ENCODE measurements at places on chromosomes 1 and 21.

DNA sequence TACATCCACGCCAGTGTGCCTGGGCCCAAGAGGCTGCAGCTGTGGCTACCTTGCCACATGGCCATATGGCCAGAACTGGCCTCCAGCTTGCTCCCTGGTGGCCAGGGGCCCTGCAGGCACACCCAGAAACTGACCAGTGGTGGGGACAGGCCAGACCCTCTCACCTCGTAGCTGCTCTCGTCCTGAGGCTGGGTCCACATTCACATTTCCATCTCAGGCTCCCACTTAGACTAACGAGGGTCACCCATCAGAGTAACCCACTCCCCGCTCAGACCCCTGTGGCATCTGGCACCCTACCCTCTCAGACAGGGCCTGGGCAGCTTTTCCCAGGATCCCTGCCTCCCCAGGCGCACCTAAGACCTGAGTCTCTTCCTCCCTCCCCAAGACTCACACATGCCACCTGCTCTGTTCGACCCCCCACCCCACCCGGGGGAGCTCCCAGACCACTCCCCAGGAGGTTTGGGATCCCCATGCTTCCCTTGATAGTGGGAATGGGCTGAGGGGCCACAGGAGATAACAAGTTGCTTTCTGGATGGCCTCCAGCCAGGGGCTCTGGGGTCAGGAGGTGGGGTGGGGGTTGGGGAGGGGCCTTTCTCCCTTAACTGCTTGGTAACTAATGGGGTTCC lies 21.3 kb upstream of the RNU1-4 start:
- no peak for DNase-seq

GRCh38 chr1:205668951-205669340 lies 11.4 kb downstream of the SLC45A3 start:
- DNase-seq, result no peak

DNA sequence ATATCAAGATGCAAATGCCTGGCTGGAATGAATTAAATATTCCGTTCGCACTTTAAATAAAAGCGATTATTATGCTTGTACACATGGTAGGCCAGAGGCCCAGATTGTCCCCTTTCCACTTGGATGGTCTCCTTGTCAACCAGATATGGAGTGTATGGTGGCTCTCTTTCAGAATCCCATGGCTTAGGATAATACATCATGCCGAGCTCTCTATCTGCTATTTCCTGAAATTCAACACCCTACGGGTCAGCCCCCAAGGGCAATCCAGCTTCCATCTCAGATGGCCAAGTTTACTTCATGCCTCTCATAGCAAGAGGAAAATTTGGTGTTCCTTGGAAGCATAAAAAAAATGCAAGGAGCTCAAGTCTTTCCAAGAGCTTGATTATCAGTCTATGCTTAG lies 25.4 kb upstream of the FMO1 start:
- DNase-seq, result no peak

DNA sequence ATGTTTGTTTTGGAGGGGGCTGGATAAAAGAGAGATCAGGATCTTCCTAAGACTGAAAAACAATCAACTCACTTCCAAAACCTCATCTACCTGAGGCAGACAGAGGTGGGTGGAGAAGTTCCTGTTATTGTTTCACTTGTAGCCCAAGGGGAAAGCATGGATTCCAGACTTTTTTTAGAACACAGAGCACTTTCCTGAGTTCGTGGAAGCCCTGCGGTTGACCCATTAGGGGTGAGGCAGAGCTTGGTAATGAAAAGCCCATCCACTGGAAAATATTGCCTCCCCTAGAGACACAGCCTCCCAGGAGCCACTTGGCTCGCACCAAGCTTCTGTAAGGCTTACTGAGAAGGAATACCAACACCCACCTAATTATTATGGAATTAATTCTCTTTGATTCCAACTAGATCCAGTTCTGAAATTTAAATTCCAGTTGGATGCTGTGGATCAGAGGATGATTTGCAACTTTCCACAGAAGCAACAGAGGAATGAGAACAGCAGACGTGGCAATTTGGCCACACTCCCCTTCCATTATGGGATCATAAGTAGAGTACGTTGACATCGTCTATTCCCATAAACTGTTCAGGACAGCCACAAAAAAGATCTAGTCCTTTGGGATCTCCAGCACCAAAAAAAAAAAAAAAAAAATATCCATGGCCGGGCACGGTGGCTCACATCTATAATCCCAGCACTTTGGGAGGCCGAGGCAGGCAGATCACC lies 4.1 kb upstream of the PEF1 start:
- DNase-seq, result no peak

- DNase-seq, result no peak
Observed at GRCh38 chr1:4150262-4150661, 250.2 kb upstream of the C1orf174 start.

GRCh38 chr1:8349961-8350360 lies 32.0 kb downstream of the SLC45A1 start:
- DNase-seq, result no peak

- DNase-seq, result no peak
Observed at GRCh38 chr1:10283318-10283984, 73.1 kb downstream of the KIF1B start.

DNA sequence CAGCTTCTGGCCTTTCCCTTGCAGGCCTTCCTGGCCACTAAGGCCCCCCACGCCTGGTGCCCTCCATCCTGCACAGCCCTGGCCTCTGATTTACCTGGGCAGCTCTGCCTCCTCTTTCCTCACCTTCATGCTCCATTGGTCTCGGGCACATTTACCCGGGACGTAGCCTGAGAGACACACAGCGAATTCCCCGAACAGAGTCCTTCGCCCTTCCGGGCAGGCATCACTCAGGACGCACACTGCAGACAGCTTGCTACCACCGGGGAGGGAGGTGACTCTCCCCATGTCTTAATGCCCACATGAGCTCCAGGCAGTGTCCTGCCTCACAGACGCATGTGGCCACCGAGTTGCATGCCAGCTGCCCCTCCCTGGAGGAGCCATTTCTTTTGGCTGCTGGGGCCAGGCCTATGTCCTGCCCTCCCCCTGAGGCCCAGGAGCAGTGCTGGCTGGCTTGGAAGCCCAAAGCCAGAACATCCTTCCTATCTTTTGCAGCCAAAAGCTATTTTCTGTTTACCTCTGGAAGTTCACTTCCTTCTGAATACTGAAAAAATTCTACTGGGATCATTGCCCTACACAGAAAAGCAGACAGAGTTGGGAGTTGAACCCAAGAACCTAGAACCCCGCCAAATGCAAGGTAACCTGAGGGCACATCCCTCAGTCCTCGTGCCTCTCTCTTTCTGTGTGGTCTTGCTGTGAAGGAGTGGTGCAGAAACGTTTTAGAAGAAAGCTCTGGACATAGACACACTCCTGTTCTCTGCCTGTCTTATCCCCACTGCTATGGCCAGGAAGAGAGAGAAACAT lies 209.5 kb downstream of the TOMM20 start:
- DNase-seq, result no peak

- no peak for DNase-seq
Observed at GRCh38 chr1:52145137-52145536, 3.2 kb downstream of the ZFYVE9 start.

GRCh38 chr1:62333441-62333840 lies 14.2 kb upstream of the KANK4 start:
- DNase-seq, result no peak

DNA sequence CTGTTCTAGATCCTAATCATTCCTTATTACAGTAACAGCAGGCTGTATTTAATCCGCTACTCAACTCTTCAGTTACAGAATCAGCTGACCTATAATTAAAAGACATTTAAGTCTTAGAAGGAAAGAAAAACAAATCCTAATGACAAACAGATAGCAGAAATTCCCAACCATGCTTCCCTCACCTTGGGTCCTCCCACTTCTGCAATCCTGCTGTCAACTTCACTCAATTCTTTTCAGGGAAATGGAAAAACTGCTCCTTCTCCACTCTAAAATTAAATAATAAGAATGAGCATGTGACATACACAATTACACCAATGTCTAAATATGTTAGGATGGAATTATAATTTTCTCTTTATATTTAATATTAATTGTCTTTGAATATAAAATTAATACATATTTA lies 182.6 kb upstream of the LYPLAL1 start:
- no peak for DNase-seq

- DNase-seq, result no peak
Observed at GRCh38 chr1:147895123-147895522, 7.5 kb upstream of the GJA8 start.

GRCh38 chr1:16149702-16150488 lies 6.0 kb downstream of the EPHA2 start:
- DNase-seq, result no peak

- DNase-seq, result no peak
Observed at GRCh38 chr1:105632342-105633196, 1423.9 kb upstream of the PRMT6 start.

DNA sequence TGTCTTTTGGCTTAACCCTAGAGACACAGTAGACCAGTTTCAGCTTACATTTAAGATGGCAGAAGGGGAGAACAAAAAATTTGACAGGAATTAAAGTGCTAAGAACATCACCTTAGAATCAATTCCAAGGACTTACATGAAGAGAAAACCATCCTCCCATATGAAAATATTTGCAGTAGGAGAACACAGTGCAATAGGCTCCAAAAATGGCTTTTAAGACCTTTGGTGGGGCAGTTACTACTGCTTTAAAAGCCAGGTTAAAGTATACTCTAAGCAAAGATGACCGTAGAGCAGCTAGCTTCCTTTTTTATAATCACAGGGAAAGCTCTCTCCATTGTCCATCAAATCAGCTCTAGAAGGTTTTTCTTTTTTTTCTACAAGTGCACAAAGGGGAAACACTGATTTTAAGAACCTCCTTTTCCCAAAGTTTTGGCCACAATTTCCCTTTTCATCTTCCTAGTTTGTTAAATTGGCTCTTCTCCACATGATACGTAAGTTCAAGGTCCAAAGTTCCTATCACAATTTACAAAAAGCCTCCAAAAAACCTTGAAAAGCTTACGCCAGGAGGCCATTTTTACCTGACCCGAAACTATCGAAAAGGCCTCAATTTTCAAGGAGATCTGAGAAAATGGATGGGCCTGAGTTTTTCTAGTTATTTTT lies 3.3 kb downstream of the TXNIP start:
- DNase-seq, result no peak

DNA sequence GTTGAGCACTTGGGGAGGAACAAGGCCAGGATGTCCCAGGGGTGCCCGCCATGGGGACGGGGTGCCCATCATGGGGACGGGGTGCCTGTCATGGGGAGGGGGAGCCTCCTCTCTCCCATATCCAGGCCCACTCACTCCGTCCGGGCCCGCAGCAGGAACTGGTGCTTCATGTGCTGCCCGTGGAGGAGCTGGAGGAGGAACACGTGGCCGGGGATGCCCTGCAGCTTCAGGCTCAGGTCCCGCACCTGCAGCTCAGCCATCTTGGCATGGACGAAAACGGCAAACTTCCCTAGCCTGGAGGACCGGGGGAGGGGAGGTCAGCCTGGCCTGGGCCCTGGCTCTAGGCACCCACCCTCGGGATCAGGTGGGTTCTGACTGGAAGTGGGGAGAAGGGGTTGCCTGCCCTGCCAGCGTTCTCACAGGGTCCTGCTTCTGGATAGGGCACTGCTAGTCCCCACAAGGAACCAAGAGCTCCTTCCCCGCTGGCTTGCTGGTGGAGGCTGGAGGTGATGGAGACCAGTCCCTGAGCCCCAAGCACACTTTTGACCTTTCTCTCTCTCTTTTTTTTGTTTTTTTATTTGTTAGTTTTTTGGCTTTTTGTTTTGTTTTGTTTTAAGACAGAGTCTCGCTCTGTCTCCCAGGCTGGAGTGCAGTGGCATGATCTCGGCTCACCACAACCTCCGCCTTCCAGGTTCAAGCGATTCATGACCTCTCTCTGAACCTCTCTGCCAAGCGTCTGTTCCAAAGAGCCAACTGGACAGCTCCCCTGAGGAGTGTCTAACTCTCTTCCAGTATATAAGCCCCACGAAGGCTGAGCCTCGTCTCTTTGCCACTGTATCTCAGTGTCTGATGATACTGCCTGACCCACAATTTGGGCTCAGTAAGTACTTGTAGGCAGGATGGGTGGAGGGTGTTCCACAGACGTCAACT lies 9.9 kb downstream of the ARHGEF19 start:
- no peak for DNase-seq

GRCh38 chr1:64356636-64357256 lies 113.2 kb upstream of the CACHD1 start:
- DNase-seq, result no peak

DNA sequence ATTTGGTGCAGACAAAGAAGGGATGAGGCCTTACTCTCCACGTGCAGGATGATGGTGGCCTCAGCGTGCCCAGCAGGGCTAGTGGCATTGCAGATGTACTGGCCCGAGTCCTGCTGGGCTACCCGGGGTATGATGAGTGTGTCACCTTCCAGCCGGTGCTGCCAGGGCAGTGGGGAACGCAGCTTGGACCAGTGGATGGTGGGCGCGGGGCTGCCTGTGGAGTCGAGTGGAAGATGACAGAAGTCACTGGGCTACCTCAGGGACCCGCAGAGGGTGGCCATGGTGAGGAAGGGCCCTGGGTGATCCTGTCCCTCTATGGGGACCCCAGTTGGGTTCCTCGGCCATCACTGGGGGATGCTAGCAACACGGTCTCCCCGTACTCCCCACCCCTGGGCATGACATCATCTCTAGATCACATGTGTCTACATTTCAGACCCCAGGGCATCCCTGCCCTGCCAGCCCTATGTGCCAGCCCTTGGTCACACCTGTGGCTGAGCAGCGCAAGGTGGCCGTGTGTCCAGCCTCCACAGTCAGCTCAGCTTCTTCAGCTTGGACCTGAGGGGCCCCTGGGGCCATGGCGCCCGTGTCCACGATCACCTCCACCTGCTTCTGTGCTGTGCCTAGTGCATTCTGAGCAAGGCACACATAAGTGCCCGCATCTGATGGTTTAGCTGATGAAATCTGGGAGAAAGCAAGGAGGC lies 27.4 kb downstream of the LDLRAD2 start:
- DNase-seq, result no peak
